ENCODE measurements at places on chromosomes 13 and 19.
A peak's percentile ranks its signal among the peaks of the same experiment; 100 is the strongest.

DNA sequence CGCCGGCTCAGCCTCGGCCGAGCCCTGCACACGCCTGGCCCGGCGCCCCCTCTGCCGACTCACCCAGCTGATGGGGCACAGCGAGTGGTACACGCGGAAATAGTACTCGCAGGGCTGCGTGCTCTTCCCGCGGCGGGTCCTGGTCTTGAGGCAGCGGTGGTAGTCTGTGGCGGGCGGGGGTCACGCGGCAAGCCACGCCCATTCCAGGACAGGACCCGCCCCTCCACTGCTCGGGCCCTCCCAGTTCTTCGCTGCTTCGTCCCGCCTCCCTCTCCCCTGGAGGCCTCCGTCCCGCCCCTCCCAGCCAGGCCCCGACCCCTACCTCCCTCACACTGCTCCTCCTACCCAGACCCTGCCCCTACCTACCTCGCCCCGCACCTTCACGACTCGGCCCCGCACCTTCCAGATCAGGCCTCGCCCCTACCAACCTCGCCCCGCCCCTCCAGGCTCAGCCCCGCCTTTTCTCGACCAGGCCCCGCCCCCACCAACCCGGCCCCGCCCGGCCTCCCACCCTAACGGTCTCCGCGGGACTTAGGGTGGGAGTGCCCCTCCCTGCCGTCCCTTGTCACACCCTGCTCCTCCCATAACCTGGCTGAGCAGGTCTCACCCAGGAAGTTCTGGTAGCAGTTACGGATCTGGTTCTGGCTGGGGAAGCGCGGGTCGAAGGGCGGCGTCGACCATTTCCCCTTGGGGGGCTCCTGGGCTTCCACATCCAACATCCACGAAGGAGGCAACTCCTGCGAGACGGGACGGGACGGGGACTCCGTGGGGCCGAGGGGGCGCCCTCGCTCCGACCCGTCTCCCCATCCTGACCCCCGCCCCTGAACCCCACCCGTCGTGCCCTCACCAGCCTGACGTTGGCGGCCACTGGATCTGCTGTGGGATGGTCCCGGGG is 469 bp downstream of the COX6B2 start:
- DNase-seq: peak; percentile 32

- DNase-seq: no peak
Observed at GRCh38 chr19:8567522-8568172, 9.6 kb downstream of the MYO1F start.

DNA sequence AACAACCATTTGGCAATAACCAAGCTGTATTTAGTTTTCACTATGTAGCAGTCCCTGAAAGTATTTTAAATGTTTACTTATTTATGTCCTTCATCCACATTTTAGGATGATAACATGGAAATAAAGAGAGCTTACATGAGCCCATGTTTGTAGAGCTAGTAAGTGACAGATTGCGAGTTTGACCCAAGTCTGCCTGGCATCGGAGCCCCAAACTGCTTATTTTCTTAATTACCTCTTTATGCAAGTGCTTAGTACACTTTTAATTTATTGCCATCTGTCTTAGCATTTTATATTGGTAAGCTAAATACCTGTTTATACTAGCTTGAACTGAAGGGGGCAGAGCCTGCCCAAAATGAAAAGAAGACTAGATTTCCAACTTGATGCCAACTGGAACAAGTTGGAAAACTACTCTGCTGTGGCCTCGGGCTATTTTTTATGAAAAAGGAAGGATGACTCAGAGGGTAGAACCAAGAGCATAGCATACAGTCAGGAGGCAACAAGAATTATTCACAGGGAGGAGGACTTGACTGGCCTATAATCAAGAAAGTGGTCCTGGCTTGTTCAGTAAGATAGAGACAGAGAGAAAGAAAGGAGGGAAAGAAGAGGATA is 150.2 kb downstream of the NDFIP2 start:
- DNase-seq: no peak

GRCh38 chr13:57634839-57635165 is 3.3 kb downstream of the PCDH17 start:
- DNase-seq: no peak

DNA sequence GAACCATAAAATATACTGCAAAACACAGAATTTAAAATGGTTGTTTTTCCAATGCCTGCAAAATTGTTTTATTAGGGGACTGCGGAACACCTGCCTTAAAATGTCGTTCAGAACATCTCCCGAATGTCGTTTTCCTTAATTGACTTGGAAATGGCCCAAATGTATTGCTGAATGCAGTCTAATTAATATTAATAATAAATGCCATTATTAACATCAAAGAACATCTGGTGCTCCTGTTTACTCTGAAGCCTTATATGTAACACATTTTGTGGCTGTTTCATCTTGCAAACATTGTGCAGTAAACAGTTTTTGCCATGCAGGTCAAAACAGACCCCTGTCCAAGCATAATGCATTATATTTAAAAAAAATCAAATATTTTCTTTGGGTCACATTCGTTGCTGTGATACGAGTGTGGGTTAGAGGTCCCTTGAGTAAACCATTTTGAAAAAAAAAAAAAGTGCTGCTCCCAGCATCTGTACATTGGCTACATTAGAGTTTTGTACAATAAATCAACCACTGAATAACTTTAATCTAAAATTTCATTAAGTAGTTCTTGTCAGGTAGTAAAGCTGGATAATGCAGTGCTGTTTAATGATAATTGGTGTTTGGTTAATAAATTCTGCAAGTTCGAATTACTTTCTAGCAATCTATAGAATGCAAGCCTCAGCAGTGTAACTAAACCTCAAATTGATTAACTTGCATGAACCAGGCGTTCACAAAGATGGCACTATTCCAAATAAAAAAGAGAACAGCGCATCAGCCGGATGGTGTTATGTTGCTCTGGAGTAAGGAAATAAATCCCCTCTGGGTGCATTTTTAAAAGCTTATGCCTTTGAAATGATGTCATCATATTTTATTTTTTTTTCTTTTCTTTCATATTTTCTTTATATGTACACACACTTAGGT is 140.2 kb downstream of the ZNF536 start:
- DNase-seq: no peak

GRCh38 chr19:47805313-47805712 is 962 bp upstream of the TPRX1 start:
- no peak for DNase-seq

DNA sequence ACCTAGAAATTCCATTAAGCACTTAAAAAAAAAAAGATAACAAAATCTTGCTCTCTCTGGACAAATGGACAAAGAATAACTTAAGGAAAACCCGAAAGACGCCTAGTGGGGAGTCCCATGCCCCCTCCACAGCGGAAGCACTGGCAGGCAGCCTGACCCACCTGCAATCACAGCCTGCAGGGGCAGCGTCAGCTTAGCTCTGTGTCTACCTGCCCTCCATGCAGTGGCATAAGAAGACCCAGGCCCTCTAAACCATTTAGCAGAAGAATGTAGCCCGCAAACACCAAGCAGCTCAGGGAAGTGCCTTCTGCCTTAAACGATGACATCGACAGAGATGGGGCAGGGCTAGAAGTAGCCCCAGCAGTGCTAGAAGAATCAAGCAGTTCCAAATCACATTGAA is 36.0 kb downstream of the KCTD15 start:
- DNase-seq: no peak

- no peak for DNase-seq
Observed at GRCh38 chr19:9823816-9824215, 3.9 kb upstream of the UBL5 start.

DNA sequence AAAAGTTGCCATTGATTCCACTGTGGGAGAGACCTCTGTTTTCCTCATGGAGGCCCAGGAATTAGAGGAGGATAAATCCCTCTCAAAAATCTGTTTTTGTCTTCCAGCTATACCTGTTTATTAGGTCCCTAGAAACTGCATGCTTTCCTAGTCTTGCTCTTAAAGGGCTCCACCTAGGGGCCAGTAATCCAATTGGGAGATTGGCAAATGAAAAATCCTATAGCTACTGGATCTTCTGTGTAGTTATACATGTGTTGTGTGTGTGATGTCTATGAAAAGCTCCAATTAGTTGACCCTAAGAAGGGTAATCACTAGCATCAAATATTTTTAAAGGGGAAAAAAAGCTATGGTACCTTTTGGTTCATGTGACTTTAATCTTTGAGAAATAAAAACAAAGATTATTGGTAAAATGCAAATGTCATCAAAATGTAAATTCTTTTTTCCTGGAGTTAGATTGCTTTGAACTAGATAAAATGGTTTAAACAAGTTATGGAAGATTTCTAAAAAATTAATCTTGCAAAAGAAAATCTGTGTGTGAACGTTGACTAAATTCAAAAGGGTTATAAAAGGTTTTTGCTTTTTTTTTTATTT is 63.4 kb upstream of the C1QTNF9B start:
- no peak for DNase-seq

DNA sequence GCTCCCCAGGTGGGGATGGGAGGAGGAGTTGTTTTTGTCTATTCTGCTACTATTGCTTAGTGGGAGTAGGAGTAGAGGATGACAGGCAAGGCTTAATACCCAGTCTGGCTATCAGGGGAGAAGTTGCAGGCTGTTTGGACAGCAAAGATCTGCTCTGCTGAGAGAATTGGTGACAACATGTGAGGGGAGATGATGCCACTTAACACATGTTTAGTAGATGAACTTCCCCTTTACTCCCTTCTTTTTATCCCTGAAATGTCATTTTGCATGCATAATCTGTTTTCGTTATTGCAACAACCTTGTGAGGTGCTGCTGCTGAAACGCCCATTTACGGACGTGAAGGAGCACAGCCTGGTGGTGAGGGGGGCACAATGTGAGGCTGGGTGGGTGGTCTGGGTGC is 3.0 kb upstream of the CYP4F12 start:
- DNase-seq: no peak

Data from activated T-helper 9 cell treated with anti-CD3 and anti-CD28 coated beads, Interleukin-2, amount 50 U/mL, for 16 hours (primary cell).